RWPE1 (cell line): ENCODE measurements at places on chromosomes 16 and 17.

GRCh38 chr16:56005958-56006357 is 130.8 kb upstream of the CES5A start:
- no peak for DNase-seq

GRCh38 chr17:18259621-18260331 is 686 bp upstream of the MIEF2 start:
- peak; percentile 75 for DNase-seq

GRCh38 chr17:50771991-50772785 is 4.9 kb upstream of the ANKRD40CL start:
- DNase-seq, result no peak

DNA sequence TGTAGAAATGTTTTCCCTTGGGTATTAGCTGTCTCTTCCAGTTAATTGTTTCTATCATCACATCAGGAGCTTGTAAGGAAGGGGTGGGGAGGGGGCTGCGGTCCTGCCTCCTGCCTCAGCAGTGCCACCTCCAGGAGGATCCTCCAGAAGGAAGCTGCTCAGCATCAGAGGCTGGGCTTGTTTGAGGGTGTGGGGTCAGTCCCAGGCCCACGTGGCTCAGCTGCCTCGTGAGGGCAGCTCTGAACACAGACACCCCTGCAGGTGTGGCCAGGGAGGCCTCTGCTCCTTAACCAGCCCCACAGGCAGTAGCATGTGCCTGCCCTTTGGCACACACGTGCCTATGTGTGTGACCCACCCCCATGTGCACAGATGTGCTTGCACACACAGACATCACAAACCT is 46.3 kb downstream of the MRM1 start:
- no peak for DNase-seq

DNA sequence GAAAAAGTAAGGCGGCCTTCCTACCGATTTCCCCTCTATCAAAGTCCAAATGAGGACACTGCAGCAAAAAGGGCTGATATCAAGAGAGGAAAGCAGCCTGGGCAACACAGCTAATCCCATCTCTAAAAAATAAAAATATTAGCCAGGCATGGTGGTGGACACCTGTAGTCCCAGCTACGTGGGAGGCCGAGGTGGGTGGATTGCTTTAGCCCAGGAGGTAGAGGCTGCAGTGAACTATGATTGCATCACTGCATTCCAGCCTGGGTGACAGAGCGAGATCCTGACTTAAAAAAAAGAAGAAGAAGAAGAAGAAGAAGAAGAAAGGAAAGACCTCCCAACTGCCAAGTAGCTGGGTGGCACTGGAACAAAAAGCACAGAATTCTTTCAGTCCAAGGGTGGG is 14.4 kb downstream of the CACNB1 start:
- DNase-seq, result no peak

DNA sequence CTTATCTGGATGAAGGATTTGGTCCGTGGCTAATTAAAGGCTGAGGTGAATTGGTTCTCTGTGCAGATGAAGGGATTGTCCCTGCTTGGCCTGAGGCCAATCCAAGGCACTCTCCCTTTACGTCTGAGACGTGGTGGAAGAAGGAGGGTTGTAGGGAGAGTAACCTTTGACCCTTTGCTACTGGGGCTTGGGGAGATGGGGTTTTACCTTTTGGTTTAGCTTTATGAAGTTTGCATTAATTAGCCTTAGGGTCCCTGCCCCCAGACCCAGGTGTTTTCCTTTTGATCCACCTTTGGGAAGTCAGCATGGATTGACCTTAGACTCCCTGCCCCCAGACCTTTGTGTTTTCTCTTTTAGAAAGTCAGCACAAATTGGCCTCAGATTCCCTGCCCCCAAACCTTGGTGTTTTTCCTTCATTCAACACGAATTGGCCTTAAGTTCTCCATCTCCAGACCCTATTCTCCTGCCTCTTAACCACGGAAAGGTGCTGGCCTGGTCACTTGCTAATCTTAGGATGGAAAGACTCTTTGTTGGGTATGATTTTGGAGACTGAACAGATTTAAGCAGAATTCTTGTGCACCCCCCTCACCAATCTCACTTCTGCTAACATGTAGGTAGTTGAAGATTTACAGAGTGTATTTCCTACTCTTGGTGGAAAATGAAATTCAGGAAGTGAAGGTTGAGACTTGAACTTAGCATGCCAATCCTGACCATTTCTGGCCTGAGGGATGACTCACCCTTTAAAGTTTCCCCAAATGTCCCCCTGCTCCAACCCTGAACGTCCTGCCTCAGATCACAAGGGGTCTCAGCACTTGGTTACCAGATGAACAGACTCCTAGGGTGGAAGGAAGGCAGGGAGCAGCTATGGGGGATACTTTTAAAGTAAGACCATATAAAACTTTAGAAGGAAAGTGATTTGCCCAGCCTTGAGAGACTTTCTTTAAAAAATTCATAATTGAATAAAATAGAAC is 23.1 kb upstream of the MMD start:
- no peak for DNase-seq

DNA sequence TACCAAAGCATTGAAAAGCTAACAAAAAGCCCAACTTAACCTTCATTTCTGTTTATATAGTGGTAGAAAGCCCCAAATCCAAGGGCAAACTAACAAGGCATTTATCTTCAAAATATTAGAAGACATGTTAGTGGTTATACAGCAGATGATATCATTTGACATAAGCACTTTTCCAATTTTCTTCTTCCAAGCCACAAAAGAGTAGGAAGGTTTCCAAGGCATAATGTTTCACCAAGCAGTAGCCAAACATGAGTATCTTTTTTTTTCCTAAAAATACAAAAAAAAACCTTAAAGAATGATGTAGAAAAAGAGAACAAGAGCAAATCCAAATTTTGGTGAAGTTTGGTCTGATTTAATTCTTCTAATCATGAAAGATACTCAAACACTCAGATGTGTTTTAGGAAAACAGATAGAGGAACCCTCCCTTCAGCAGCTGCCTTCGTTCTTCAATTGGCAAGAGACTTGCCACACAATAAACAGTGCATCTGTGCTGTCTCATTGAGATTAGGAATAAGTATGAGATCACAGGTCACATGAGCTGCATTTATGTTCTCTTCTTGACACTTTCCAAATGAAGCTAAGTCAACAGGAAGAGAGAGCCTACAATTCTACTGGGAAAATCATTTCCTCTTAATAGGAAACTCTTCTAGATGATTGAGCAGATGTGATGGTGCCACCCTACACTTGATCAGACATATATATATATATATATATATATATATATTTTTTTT is 106.7 kb downstream of the TTC19 start:
- no peak for DNase-seq

DNA sequence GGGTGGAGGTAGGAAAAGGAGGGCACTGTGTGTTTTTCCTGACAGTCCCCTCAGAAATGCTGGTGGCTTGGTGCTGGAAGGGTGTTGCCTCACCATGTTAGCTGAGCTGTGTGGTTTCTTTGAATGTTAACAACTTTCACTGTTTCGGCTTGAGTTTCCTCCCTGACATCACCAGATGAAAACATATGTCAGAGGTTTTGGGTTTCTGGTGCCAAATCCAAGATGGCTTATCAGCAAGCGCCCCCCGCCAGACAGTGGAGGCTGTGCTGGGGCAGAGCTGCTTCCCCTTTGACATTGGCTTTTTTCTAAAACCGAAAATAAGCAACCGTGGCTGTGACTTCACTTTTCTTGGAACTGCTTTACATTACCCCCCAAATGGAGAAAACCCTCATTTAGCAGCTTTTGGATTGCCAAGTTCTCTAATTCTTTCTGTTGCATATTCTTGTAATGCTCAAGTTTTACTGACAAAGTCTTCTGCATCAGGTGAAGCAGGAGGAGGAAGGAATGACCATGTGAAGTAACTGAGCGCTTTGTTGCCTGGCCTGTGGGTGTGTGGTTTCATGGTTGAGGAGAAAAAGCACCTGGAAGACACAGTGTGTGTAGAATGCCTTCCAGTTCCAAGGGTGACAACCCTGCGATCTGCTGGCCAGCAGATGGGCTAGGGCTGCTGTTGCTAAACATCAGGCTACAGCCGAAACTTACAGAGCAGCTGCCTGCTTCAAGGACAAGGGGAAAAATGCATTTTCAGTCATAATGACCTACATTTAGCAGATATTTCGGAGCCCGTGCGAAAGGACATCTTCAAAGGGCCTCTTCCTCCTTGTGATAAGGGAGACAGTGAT is 9.7 kb downstream of the RMI2 start:
- DNase-seq, result no peak
